Vein endothelial cell (primary cell): ENCODE measurements at places on chromosomes 11 and 22. TPM values are rescaled to one million over a fixed set of nuclear protein-coding genes. Genes with fewer than 3 reads are reported as not detected.

Gene OR8D1
- not detected in 2 replicates for total RNA-seq

Gene SLC17A6
- not detected in 2 replicates for total RNA-seq

Gene KCNJ1
- total RNA-seq = 0.33 TPM in 1 of 2 replicates, not detected in the other

Gene SEC14L6
- 0.19 TPM in 1 of 2 replicates, not detected in the other for total RNA-seq

Gene SMTNL1
- total RNA-seq = not detected in 2 replicates

Gene TLCD5
- total RNA-seq = 5.2 and 6.6 TPM in 2 replicates

Gene CHEK1
- 26.1 and 42.2 TPM in 2 replicates for total RNA-seq

Gene DEPDC5
- total RNA-seq = 14.0 and 17.2 TPM in 2 replicates

Gene OR5A1
- total RNA-seq = not detected in 2 replicates

Gene DEUP1
- total RNA-seq = not detected in 2 replicates

Gene NTM
- total RNA-seq = under 0.01 and 0.29 TPM in 2 replicates
